Regular cardiac myocyte (primary cell): ENCODE measurements at places on chromosomes 4 and X. TPM values are rescaled to one million over a fixed set of nuclear protein-coding genes. Genes with fewer than 3 reads are reported as not detected.

Gene AWAT2
- total RNA-seq = under 0.01 TPM in 1 of 2 replicates, not detected in the other

Gene COL4A6
- total RNA-seq = 3.7 and 4.6 TPM in 2 replicates

Gene PNMA6F
- total RNA-seq = not detected in 2 replicates

Gene FAM9B
- not detected in 2 replicates for total RNA-seq

Gene GAGE2A
- not detected in 2 replicates for total RNA-seq

Gene SSX2B
- not detected in 2 replicates for total RNA-seq

Gene SSX7
- total RNA-seq = not detected in 2 replicates

Gene TEX13C
- total RNA-seq = not detected in 2 replicates

Gene SLC16A2
- 7.3 and 15.2 TPM in 2 replicates for total RNA-seq

Gene DNASE1L1
- total RNA-seq = 62.6 and 66.7 TPM in 2 replicates

Gene RBMXL3
- total RNA-seq = not detected in 2 replicates

Gene FREM3
- total RNA-seq = under 0.01 TPM in 2 replicates

Gene PPP2R3B
- total RNA-seq = 13.0 and 16.1 TPM in 2 replicates

Gene PAGE4
- total RNA-seq = not detected in 2 replicates

Gene PTCHD1
- not detected in 2 replicates for total RNA-seq

Gene RPS3A
- total RNA-seq = 2,556 and 2,708 TPM in 2 replicates
